ENCODE measurements at places on chromosomes 7 and 10.

- DNase-seq, result no peak
Observed at GRCh38 chr10:59606551-59606961, 103.1 kb downstream of the SLC16A9 start.

- no peak for DNase-seq
Observed at GRCh38 chr10:32160864-32161263, 104.6 kb upstream of the KIF5B start.

GRCh38 chr7:124679146-124679545, 86.4 kb downstream of the GPR37 start:
- DNase-seq, result no peak

GRCh38 chr7:26429168-26429567, 137.5 kb downstream of the SNX10 start:
- DNase-seq, result no peak

GRCh38 chr7:136971776-136972175, 103.3 kb downstream of the CHRM2 start:
- DNase-seq, result no peak

GRCh38 chr10:59358576-59358975, 3.8 kb downstream of the FAM13C start:
- no peak for DNase-seq

DNA sequence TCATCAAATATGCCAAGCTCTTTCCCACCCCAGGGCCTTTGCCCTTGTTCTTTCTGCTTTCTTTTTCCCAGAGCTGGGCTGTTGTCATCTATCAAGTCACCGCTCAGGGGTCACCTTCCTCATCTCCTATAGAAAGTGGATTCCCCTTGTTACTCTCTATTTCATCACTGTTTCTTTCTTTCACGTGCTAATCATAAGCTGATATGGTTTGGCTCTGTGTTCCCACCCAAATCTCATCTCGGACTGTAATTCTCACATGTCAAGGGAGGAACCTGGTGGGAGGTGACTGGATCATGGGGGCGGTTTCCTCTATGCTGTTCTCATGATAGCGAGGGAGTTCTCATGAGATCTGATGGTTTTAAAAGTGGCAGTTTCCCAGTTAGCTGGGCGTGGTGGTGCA, 17.0 kb upstream of the TIAL1 start:
- no peak for DNase-seq

- DNase-seq, result no peak
Observed at GRCh38 chr10:129968853-129969183, 4.7 kb upstream of the EBF3 start.

DNA sequence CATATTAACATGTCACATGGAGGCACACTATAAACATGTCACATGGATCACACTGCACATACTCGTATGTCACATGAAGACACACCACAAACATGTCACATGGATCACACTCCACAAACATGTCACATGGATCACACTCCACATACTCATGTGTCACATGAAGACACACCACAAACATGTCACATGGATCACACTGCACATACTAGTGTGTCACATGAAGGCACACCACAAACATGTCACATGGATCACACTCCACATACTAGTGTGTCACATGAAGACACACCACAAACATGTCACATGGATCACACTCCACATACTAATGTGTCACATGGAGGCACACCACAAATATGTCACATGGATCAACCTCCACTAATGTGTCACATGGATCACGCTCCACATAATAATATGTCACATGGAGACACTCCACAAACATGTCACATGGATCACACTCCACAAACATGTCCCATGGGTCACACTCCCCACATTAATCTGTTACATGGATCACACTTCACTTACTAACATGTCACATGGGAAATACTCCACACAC, 195.6 kb upstream of the PFKP start:
- DNase-seq, result no peak

- DNase-seq, result no peak
Observed at GRCh38 chr10:111100198-111100597, 23.4 kb downstream of the ADRA2A start.

DNA sequence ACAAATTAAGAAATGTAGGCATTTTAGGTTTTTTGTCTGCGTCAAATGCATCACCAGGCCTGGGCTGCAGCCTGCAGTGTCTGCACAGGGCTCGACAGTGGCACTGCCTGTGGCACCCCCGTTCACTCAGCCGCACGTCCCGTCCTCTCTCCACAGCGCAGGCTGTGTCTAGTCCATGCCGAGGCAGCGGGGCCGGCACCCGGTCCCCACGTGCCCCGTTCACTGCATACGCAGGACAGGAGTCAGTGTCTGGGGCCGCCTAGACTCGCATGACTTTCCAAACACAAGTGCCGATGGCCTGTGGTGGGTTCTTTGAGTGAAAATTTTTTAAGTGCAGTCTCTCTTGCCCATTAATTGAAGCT, 446.4 kb downstream of the PTPRN2 start:
- no peak for DNase-seq

GRCh38 chr7:154598396-154598795, 404.5 kb downstream of the PAXIP1 start:
- DNase-seq, result no peak

- no peak for DNase-seq
Observed at GRCh38 chr10:109892931-109893330, 30.4 kb downstream of the XPNPEP1 start.

DNA sequence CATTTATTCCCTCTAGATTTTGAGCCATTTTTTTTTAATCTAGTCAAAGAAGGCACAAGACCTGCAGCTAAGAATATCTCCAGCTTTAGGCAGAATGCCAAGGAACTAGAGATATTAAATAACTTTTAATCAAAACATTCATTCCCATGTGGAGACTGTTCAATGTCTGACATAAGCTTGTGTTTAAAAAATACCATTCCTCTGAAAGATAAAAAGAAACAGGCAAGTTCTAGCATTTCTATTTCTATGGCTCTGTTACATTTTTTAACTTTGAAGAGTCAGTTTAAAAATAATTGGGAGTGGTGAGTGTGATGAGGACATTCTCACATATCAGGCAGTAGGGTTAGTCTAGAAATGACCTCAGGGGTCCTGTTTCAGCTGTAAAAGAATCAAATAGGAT, 48.0 kb downstream of the RHOBTB1 start:
- DNase-seq, result no peak

DNA sequence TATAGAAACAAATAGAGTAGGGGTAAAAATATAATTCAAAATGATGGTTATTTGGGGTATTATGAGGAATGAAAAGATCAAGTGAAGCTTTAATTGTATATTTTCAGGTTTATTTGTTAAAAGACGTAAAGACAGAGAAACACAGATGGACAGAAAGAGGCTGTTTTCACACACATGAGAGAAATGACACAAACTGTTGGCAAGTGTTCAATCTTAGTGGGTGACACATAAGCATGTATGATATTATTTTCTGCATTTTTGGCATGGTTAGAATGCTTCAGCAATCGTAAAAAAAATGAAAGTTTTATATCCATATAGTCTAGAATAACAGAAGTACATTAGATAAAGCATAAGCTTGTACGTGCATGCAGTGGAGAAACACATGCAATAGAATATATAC, 464.4 kb upstream of the AKR1E2 start:
- no peak for DNase-seq

DNA sequence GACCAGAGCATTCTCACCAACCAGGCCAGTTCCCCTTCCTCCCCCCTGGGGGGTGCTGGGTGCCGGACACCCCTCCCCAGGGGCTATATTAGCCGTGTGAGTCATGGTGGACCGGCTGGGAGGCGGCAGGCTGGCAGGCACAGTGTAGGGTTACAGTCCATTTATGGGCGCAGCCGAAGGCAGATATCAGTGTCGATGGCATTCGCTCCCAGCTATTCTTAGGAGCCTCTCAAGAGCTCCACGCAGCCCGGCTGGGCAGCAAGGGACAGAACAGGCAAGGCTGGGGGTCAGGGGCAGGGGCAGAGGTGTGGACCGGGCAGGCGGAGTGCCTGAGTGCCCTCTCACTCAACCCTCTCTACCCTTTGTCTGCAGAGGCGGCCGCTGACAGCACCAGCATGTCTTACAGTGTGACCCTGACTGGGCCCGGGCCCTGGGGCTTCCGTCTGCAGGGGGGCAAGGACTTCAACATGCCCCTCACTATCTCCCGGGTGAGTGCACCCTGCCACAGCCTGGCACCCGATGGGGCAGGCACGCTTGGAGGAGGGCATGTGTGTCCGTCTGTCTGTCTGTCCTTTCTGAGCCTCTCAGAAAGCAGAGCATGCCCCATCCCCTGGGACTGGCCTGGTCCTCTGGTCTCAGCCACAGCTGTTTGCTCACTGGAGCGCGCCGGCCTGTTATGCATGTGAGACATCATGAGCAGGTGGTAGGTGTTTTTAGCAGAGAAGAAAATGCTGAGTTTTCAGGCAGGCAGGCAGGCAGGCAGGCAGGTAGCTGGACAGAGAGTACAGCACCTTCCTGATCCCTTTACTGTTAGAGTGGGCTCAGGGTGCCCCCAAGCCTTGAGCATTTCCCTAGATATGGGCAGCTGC, at the start of gene LDB3:
Gene LDB3, plus strand, starts transcription at position 215 of the 869 bp plus-strand sequence. Its CDS starts 181 bp downstream, at position 396.
- DNase-seq, result no peak

GRCh38 chr7:27083646-27084045, 12.2 kb downstream of the HOXA1 start:
- DNase-seq, result no peak

GRCh38 chr10:112732277-112732921, 217.6 kb upstream of the TCF7L2 start:
- DNase-seq, result no peak

GRCh38 chr7:79459381-79459780, 5.9 kb upstream of the MAGI2 start:
- no peak for DNase-seq

DNA sequence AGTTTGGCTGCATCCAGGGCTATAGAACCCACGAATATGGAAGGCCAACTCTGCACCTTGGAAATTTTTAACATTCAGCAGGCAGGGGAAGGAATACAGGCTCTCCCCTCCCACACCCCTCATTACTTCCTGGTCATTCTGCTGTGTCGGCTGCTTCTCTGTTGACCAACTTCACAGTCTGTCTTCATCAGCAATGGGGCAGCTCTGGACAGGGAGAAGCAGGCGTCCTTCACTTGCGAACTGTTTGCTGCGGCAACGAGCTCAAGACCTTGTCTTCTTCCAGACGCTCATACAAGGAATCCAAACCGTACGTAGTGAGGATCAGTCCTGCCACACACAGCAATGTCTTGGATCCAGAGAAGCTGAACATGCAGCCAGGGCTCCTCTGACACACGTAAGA, 192.2 kb downstream of the DIP2C start:
- no peak for DNase-seq

GRCh38 chr7:124032369-124033094, at the start of gene TMEM229A:
TMEM229A (minus strand) TSS chr7:124033067; CDS start chr7:124033003, 64 bp downstream.
- no peak for DNase-seq
